ENCODE measurements at places on chromosomes 3 and 15. TPM values are rescaled to one million over a fixed set of nuclear protein-coding genes. Genes with fewer than 3 reads are reported as not detected.

Gene CFAP20DC
- total RNA-seq = 2.5 TPM

Gene EAF1
- 16.2 TPM for total RNA-seq

Gene LRRC31
- not detected for total RNA-seq

Gene DISP2
- 0.58 TPM for total RNA-seq

Gene DAZL
- total RNA-seq = not detected

Gene ITPKA
- total RNA-seq = 9.1 TPM

Gene TCTA
- total RNA-seq = 24.3 TPM

Gene WDR49
- total RNA-seq = not detected

Gene AMIGO3
- 1.1 TPM for total RNA-seq

Gene DUOXA2
- not detected for total RNA-seq

Gene IL16
- not detected for total RNA-seq

Gene ST6GAL1
- 4.5 TPM for total RNA-seq

Gene SLC2A2
- not detected for total RNA-seq

Gene MRAS
- total RNA-seq = 7.1 TPM

Gene FAM3D
- not detected for total RNA-seq

Gene LDHAL6B
- total RNA-seq = not detected

Data from A549 treated with GW870086 at 1 μM for 4 hours (cell line).